Testis (tissue), 5 donors: ENCODE measurements at places on chromosomes 2 and 18. TPM values are rescaled to one million over a fixed set of nuclear protein-coding genes. Genes with fewer than 3 reads are reported as not detected.

- DNase-seq = no peak
Observed at GRCh38 chr2:228845162-228845925, 425.7 kb downstream of the PID1 start.

DNA sequence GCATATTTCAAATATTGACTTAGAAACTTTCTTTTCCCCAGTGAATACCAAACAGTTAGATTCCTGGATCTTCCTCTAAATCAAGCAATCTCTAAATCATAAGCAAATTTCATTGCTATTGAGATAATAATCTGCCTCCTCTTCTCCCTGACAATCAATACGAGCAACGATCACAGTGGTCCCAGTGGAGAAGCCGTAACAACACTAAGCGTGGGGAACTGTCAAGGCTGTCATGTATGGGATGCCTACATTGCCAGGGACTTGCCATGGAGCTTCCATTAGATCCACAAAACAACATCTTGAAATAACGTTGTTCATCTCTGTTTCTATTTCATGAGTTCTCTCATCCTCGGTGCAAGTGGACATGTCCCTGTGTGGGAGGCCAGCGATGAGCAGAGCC lies 61.3 kb downstream of the SNTG2 start:
- DNase-seq = no peak

GRCh38 chr18:42915299-42915698 lies 200.2 kb downstream of the RIT2 start:
- no peak for DNase-seq

GRCh38 chr2:201880993-201881611 lies 74.8 kb downstream of the CDK15 start:
- no peak for DNase-seq

GRCh38 chr2:26670171-26670570 lies 22.4 kb upstream of the KCNK3 start:
- no peak for DNase-seq

GRCh38 chr2:181725476-181725875 lies 45.2 kb upstream of the NEUROD1 start:
- no peak for DNase-seq

DNA sequence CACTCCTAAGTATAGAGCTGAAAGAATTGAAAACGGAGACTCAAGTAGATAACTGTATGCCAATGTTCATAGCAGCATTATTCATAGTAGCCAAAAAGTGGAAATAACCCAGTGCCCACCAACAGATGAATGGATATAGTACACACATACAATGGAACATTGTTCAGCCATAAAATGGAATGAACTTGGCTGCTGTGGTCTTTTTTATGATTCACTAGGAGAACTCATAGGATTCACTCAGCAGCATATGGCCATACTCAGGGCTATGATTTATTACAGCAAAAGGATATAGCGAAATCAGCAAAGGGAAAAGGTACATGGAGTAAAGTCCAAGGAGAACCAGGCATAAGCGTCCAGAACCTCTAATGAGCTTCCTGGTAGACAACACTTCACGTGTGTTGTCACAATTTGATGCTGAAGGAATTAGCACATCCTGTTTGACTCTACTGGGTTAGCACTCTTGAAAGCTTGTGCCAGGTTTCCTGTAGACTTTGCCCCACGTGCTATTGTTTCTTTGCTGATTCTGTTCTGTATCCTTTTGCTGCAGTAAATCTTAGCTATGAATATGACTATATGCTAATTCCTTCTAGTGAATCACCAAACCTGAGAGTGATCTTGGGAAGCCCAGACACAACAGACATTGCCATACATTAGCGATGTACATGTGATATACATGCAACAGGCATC lies 15.7 kb downstream of the SPC25 start:
- no peak for DNase-seq

DNA sequence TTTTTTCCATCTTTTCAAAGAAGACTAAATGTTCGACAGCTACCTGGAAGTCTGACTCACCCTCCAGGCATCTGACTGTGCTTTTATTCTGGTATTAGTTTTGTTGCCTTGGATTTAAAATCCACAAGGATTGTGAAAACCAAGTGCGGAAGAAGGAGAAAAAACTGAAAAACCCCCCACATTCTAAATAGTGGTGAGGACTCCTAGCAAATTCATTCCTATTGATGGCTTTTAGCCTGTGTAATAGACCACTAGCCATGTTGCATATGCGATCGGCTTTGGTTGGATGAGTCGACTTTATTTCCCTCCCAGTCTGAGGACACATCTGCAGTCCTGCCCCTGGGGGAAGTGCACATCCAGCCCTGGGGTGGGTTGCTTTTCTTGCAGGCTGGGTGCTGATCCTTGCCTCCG lies 16.9 kb downstream of the LDLRAD4 start:
- no peak for DNase-seq

GRCh38 chr18:8620845-8621244 lies 11.6 kb downstream of the RAB12 start:
- DNase-seq = no peak

DNA sequence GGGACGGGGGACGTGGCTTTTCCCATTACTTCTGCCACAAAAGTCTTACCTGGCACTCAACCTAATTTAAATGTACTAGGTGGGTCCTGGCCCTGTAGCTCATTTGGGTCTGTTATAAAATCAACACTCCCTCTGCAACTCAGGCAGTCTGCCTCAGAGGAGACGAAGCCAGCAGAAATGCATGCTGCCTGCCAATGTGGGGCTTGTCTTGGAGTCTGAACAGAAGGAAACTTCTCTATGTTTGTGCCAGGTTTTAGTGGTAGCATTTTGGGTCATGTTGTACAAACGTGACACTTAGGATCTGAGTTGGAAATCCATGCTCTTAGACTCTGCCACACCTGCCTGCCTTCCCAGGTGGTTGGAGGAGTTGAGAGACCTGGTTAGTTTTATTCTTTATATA lies 292.5 kb upstream of the FAM98A start:
- DNase-seq = no peak

- DNase-seq = no peak
Observed at GRCh38 chr2:105114551-105114950, 76.7 kb downstream of the MRPS9 start.

DNA sequence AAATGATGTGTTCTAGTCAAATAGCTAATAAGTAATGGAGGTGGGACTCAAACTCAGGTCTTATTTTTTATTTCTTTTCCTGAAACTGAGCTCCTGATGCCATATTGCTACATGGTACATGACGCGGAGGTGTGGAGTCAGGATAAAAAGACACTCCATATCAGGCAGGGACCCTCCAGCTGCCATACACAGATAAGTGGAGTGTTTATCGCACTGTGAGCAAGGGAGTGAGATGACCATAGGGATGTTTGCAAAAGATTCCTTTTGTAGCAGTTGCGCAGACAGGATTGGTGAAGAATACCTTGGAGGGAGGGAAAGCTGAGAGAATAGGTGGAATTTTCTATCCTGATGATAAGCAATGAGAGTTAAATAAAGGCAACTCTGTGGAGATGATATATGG lies 657.2 kb downstream of the RNF144A start:
- no peak for DNase-seq

- DNase-seq = no peak
Observed at GRCh38 chr2:17506736-17507616, 11.3 kb downstream of the RAD51AP2 start.

- no peak for DNase-seq
Observed at GRCh38 chr2:117942551-117942950, 71.3 kb downstream of the CCDC93 start.

- DNase-seq = no peak
Observed at GRCh38 chr2:124661558-124661957, 636.5 kb downstream of the CNTNAP5 start.

DNA sequence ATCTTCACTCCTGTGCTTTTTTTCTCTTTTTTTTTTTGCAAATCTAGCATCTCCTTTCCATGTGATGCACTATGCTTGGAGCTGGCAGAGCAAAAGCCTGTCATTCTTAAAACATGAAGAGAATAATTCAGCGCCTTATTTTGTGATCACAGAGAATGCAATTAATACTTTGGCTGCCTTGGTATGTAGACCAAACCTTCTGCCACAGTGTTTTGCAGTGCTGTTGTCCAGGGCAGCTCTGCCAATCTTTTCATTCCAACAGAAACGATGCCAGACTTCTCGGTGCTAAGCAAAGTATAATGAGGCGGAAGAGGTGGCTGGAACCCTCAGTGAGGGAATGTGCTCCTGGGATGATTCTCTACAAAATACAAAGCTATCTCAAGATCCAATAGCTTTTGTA lies 25.6 kb downstream of the BCL2 start:
- DNase-seq = no peak

GRCh38 chr2:195652911-195653310 lies 4.1 kb upstream of the SLC39A10 start:
- no peak for DNase-seq

GKN1 gene
- not detected for polyA plus RNA-seq

SERPINB2 gene
- polyA plus RNA-seq = not detected

IGFBP5 gene
- 228 TPM for polyA plus RNA-seq

LOXHD1 gene
- 59.4 TPM for polyA plus RNA-seq
